ENCODE measurements at places on chromosomes 3 and 15.

DNA sequence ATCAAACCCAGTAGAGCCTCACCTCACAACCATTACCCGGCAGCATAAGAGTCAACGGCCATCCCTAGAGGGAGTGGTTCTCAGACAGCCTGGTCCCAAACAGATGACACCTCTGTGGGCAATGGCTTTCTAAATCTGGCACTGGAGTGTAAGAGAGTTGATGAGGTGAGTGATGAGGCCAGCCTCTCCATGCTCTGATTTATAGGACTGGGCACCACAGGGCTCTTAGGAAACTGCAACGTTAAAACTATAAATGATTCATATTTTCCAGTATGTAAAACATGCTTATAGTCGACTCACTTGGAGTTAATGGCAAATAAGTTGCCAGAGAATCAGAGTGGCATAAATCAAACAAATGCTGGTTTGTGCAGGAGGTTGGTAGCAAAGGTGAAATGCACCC lies 187.7 kb downstream of the GREM1 start:
- no peak for DNase-seq

DNA sequence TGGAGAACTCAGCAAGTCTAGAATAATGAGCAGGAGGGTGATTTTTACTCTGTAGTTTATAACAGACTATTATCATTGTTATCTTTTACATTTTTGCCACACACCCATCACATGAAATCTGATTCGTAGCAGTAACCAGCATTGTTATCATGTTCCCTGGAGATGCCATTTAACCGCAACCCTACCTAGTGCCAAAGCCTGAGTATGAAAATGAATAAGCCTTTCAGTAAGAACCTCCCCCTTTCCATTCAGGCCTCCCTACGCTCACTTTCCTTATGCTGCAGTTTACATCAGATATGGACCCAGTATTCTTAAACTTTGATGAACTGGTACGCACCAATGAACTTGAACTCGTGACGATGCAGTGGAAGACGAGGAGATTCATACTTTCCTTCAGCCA lies 158.7 kb upstream of the SPRED1 start:
- DNase-seq, result no peak

DNA sequence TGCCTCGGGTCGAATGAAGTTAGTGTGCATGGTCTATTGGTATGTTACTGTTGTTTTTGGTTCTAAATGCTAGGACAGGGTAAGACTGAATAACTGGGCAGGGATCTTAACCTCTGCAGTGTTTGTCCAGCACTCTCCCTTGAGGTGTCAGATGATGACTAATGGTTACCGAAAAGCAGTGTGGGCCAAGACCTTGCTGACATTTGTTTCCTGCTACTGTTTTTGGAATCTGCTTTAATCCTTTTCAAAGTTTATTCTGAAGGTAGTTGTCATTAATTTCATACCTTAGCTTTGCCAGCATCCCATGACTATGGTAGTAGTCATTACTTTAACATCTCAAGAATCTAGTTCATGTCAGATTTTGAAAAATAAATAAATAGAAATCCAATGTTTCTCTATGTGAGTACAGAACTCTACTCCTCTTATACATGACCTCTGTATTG lies 117.0 kb downstream of the P3H2 start:
- peak; percentile 82 for DNase-seq

- DNase-seq, result peak; percentile 82
Measured at GRCh38 chr3:143302638-143303171, 183.1 kb downstream of the CHST2 start.

GRCh38 chr15:59158701-59159034 lies 48.0 kb upstream of the LDHAL6B start:
- DNase-seq, result no peak

GRCh38 chr3:36319680-36320079 lies 60.6 kb upstream of the STAC start:
- DNase-seq, result no peak

- DNase-seq, result peak; percentile 49
Measured at GRCh38 chr15:98856532-98856907, 151.1 kb downstream of the PGPEP1L start.

DNA sequence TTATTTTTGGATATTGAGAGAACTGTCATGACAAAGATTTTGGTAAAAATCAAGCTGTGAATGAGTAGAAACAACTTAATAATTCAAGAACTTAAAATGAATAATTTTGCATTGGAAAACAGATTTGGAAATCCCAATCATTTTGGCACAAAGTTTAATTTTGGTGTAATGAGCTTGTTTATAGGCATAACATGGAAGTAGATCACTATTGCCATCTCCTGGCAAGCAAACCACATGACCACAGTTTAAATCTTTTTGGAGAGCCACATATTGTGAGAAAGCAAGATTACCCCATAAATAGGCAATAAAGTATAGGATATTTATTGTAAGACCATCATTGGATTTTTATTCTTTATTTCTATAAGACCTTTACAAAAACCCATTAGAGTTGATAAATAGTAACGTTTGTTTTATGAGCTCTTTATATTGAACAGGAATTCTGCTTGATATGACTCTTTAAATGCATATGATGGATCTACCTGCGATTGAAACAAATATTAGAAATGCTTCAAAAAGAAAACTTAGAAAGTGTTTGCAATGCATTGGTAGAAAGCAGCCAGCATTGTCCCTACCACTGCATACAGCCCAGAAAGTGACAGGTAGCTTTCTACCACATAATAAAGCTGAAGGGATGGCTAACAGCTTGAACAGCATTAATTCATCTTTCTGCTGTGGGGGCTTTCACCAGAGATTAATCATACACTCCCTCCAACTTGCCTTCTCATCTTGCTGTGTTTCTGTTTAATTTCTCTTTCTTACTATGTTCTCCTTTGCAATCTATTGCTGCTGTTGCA lies 766.8 kb downstream of the TBL1XR1 start:
- no peak for DNase-seq

- no peak for DNase-seq
Measured at GRCh38 chr3:30273304-30274072, 332.9 kb upstream of the TGFBR2 start.

GRCh38 chr15:95449230-95449628 lies 881.3 kb upstream of the NR2F2 start:
- no peak for DNase-seq

GRCh38 chr3:195064300-195064931 lies 206.5 kb downstream of the XXYLT1 start:
- DNase-seq, result no peak

DNA sequence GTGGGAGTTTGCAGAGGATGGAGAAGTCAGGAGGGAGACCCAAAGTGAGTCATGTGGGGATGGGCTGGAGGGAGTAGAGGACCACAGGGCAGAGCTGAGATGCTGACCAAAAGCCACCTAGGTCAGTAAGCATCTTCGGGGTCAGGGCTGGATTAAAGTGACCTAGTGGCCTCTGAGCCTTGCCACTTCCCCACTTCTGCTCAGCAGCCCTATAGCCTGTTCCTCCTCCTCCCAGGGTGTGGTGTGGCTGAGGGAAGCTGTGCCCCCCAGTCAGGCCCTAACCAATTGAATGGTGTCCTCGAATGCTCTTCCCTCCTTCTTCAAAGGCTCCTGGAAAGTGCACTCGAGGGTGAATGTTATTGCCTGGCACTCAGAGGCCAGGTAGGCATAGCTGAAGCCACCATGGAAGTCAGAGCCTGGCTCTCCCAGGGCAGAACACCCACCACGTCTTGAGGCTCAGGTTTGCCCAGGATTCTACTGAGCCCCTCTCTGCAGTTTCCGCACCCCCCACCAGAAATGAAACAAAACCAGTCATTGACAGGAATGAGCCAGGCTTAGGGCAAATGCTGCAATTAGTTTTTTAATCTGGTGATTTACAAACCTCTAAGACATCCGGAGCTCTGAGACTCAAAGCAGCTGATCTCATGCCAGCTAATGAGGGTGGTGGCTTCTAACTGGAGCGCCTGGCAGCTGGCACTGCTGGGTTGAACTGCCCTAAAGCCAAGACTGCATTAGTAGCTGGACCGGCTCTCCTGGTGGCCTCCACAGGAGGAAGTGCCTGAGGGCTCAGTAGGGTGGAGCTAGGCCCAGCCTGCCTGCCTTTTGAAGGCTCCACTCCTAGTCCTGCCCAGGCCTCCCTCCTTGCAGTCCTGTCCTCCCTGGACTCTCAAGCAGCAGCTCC lies 26.0 kb upstream of the VIPR1 start:
- peak; percentile 61 for DNase-seq

DNA sequence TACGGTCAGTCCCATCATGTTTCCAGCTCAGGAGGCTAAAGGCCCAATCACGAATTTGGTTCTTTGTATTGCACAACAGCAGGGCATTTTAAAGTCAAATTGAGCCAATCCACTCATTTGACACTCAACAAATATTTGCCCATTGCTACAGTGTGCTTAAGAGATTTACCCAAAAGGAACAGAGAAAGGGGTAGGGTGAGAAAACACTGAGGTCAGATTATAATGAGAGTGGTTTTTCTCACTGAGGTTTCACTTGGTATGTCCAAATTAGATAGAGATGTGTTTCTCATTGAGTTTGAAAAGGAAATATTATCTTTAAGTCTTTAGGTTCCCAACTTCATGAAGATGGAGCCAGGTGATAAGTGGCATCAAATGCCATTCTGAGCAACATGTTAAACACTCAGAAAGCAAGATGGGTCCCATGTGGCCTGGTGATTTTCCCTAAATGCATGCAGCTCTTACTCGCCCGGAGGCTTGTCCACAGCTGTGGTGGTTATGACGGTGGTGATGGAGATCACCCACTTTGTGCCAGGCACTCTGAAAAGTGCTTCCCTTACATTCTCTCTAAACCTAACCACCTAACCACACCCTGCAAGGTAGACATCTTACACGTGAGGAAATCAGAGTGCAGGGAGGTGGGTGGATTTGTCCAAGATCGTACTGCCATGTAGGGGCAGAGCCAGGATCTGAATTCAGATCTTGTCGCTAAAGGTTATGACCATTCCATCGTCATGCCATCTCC lies 31.2 kb upstream of the USP3 start:
- DNase-seq, result no peak

DNA sequence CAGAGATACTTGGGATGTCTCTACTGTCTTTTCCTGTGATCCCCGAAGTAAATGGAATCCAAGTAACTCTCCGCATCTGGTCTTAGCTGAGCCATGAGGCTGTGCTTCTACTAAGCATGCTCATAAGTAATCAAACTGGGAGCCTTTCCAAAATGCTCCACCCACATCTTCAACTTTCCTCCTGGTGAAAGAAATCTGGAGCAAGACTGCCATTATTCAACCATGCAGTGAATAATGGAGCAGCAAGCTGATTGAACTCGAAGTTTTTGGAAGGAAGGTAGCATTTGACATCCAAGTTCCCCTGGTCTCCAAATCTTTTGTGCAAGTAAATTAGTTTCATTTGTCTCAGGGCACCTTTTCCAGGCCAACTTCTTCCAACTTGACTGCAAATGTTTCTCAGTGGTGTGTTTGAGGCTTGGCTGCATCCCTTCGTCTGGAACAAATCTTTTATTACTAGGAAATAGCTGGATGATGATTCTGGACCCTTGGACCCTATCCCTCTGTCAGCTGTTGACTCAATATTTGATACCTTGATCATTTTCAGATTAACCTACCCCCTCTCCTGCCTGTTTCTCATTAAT lies 19.4 kb downstream of the GXYLT2 start:
- DNase-seq, result no peak

- no peak for DNase-seq
Measured at GRCh38 chr3:140724856-140725812, 47.3 kb downstream of the TRIM42 start.

DNA sequence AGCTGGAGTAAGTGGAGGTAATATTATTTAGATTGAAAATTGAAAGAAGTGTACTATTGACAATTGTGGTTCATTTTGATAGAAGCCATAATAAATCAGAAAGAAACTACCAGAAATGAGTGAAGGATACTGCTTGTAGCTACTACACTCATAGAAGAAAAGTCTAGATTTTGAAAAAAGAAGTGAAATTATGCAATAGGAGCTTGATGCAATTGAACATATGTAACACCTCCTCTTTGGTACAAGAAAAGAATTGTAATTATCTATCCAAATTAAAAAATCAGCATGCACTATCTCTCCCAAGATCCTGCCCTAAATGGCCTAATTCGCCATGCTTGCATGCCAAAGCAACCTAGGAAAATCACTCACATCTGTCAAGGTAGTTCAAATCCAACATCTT lies 51.1 kb upstream of the CD200R1L start:
- no peak for DNase-seq

GRCh38 chr15:20340331-20340811 lies 201.2 kb downstream of the GOLGA6L6 start:
- DNase-seq, result no peak

DNA sequence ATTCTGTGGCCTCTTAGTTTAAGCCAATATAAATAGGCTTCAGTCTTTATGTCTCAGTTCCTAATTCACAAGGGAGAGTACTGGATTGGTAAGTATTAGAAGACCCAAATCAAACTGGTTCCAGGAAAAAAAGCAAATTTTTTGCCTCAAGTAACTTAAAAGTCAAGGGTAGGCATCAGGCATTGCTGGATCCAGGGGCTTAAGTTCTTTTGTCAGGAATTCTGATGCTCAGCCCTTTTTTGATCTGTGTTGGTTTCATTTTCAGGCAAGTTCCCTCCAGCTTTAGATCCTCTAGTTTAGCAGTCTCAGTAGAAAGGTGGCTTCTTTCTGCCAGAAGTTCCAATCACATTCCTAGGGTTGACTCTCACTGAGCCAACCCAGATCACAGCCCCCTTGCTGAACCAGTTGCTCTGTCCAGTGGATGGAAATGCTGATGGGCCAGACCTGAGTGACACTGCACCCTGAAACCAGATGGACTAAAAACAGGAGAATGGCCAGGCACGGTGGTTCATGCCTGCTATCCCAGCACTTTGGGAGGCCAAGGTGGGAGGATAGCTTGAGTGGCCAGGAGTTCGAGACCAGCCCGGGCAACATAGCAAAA lies 253.5 kb downstream of the SHQ1 start:
- no peak for DNase-seq

DNA sequence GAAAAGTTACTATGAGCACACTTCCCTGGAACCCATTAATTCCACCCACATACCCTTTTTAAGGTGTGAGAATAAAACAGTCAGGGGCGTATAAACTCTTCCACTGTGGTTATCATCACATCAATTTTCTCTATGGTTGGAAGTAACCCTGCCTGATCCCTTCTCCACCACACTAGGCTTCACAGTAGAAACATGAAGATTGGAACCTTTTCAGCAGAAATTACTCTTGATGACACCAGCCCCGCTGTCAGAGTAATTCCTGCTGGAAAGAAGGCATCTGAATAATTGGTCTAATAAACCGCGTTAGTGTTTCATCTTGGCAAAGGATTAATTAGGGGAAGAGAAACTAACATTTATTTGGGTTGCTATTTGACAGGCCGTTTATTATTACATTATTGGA lies 278.4 kb downstream of the MFSD1 start:
- DNase-seq, result no peak

Measured in foreskin keratinocyte (primary cell).